ENCODE measurements at places on chromosomes 2 and 18. TPM values are rescaled to one million over a fixed set of nuclear protein-coding genes. Genes with fewer than 3 reads are reported as not detected.

DNA sequence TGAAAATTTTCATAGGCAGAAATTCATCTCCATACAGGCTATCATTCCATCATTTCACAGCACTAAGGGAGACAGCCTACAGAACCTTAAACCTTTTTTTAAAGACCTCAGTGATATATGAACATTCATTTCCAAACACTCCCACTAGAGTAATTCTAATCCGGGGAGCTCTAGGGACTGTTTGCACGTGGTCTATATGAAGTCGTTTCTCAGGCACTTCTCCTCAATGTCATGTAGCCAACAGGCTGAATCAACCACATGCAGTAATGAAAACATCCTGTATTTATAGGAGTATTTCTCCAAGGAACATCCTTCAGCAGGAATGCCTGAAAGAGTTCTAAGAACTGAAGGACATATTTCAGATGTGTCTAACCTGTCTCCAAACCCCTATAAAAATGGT lies 97.3 kb upstream of the CREB1 start:
- H3K4me3 ChIP-seq: no peak overlapping the region
- no peaks in the 10 kb centered on the region for H3K27me3 ChIP-seq
- no peak overlapping the region for H3K27ac ChIP-seq
- DNase-seq: no peak

DNA sequence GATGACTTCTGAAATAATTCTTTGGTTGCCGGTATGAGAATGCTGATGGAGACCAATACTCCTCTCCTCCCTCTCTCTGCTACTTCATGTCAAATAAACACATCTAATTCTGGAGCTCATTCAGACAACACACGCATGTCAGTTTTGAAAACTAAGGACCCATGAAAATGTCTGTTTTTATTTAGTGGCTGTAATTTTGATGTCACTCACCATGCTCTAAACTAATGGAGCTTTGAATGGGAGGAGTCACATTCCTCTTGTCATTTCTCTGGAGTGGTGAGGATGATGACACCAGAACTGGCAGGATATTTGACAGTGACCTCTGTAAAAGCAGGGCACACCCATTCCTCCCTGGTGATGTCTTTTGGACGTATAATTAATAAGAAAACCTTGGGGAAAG lies 163.0 kb downstream of the PHLPP1 start:
- H3K27me3 ChIP-seq: no peaks in the 10 kb centered on the region
- H3K4me3 ChIP-seq: no peak overlapping the region
- H3K27ac ChIP-seq: no peak overlapping the region
- no peak for DNase-seq
- H3K4me1 ChIP-seq: peaks cover 29% of the 10 kb centered on the region

ADCYAP1 gene
- total RNA-seq: 2.2 TPM

DNA sequence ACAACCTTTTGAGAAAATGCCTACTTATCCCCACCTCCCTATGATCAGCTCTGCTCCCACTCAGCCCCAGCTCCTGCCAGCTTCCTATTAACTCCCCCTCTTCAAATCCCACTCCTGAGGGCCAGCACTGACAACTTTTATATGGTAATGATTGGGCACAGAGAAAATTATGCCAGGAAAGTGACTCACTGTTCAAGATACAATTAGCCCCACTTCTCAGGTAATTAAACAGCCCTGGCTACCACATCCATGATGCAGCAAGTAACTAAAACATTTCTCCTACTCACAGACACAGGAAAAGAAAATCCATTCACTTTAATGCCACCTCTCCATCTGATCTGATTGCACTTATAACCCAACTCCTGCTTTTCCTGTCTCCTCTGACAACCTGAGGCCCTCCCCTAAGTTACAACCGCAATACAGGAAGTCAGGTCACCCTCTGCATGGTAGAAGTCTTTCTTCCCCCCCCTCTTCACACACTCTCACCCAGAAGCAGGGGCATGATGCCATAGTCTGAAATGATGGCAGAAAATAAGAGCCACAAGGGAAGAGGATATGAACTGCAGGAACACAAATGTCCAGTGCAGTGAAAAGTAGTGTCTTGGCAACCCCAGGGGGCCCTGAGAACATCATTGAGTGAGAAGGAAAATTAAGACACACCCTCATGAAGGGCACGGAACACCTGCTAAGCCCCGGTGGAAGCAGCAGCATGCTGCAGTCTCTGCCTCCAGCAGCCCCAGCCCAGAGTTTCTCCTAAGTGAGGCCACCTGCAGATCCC lies 54.4 kb downstream of the STK39 start:
- H3K27ac ChIP-seq: no peak overlapping the region
- H3K27me3 ChIP-seq: no peaks in the 10 kb centered on the region
- H3K4me1 ChIP-seq: peaks cover 32% of the 10 kb centered on the region
- no peak for DNase-seq
- no peaks in the 10 kb centered on the region for H3K36me3 ChIP-seq

GRCh38 chr2:28046921-28047320 lies 156.4 kb downstream of the BABAM2 start:
- peak overlapping the region; percentile 42 for H3K27ac ChIP-seq
- no peaks in the 10 kb centered on the region for H3K36me3 ChIP-seq
- no peaks in the 10 kb centered on the region for H3K4me1 ChIP-seq

DNA sequence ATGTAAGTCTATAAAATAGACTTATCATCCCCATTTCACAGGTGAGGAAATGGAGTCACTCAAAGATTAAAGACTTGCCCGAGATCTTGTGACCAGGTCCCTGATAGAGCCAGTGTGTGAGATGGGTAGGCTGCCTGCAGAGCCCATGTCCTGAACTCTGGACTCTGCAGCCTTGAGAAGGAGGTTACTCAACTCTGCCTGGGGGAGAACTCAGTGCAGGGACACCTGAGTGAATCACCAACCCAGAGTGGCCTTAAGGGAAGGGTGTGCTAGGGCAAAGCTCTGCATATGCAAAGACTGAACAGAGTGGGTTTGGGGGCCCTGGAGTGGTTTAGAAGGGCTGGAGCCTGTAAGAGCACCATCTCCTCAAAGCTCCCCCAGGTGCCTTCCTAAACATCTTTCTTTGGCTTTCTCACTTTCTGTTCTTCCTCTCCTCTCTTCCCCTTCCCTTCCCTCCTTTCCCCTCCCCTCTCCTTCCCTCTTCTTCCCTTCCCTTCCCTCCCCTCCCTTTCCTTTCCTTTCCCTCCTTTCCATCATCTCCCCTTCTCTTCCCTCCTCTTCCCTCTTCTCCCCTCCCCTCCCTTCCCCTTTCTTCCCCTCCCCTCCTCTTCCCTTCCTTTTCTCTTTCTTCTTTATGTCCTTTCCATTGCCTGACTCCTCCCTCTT lies 67.6 kb downstream of the CELF4 start:
- no peak for DNase-seq
- H3K27me3 ChIP-seq: no peaks in the 10 kb centered on the region
- H3K4me3 ChIP-seq: no peak overlapping the region
- no peaks in the 10 kb centered on the region for H3K36me3 ChIP-seq

- H3K4me3 ChIP-seq: no peak overlapping the region
- H3K36me3 ChIP-seq: no peaks in the 10 kb centered on the region
- no peak overlapping the region for H3K27ac ChIP-seq
- H3K27me3 ChIP-seq: no peaks in the 10 kb centered on the region
Measured at GRCh38 chr2:145813481-145813880, 1293.6 kb upstream of the ZEB2 start.

DNA sequence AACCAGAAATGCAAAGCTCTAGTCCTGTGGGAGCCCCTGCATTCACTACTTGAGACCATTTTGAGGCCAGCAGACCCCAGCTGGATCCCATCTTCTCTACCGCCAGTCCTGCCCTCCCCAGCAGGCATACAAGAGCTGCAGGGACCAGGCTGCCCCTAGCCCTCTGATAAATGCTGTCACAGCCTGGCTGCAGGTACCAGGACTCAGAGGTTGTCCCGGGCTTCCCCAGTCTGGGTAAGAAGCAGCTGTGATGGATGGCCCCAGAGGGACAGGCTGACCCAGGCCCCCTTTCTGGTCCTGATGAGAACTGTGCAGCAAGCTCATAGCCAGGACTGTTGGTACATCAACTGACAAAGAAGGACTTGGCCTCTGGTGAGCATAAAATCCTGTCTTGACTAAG lies 132.9 kb upstream of the APCDD1 start:
- no peaks in the 10 kb centered on the region for H3K27me3 ChIP-seq
- no peaks in the 10 kb centered on the region for H3K36me3 ChIP-seq
- no peaks in the 10 kb centered on the region for H3K4me1 ChIP-seq

- no peak overlapping the region for H3K4me3 ChIP-seq
- no peak overlapping the region for H3K27ac ChIP-seq
- DNase-seq: no peak
- no peaks in the 10 kb centered on the region for H3K4me1 ChIP-seq
- H3K27me3 ChIP-seq: no peaks in the 10 kb centered on the region
Measured at GRCh38 chr2:104977958-104978357, 59.9 kb upstream of the MRPS9 start.

SERPINB12 gene
- 20.1 TPM for total RNA-seq

KYNU gene
- total RNA-seq: 3.7 TPM

All from vagina (tissue), 2 donors.